Fibroblast of the aortic adventitia (primary cell): ENCODE measurements at places on chromosomes 7 and 10.
A peak's percentile ranks its signal among the peaks of the same experiment; 100 is the strongest.

DNA sequence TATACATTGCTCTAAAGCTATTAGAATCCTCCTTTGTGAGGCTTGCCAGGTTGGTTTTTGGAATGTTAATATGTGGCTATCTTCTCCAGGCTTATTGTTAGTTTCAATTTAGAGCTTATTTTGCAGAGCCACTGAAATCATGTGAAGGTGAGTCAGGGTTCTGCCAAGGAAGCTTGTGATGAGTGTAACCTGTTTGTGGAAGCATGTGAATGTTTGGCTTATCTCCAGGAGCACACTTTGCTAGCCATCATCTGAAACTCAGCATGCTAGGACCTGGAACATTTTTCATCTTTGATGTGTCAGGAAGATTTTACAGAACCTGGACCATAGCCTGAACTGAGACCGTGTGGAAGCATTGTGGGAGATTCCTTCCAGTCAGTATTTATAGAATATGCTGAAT lies 197.3 kb downstream of the PPP1R9A start:
- no peak for DNase-seq

- peak; percentile 39 for DNase-seq
Measured at GRCh38 chr7:158587162-158588084, at the start of gene PTPRN2. Gene PTPRN2, minus strand, starts transcription at chr7:158587823.

GRCh38 chr10:101536800-101537199 lies 51.3 kb downstream of the POLL start:
- peak; percentile 62 for DNase-seq

- no peak for DNase-seq
Measured at GRCh38 chr7:16718111-16718656, 35.4 kb upstream of the TSPAN13 start.
